Heart left ventricle (tissue), 16 donors: ENCODE measurements at places on chromosomes 2 and 18. TPM values are rescaled to one million over a fixed set of nuclear protein-coding genes. Genes with fewer than 3 reads are reported as not detected.

- DNase-seq, result no peak
Observed at GRCh38 chr2:225275443-225275842, 124.1 kb upstream of the NYAP2 start.

The MBD1 gene
- 70.7 TPM for polyA plus RNA-seq

The ZNF396 gene
- polyA plus RNA-seq, result 0.72 TPM

DNA sequence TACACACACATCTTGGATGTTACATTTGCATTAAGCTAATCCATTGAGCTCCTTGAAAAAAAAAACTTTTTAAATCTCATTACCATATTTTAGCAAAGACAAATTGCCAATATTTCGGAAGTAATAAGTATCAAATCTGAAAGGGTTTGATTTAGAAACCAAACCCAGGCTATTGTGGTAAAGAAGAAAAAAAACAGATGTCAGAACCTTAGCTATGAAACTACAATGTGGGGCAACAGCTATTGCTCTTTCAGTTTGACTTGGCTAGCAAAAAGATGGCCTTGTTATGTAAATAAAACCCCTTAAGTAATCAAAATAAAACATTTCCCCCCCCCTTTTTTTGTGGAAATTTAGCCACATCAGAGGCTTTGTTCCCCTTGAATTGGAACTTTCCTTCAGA, 41.2 kb upstream of the REG3A start:
- DNase-seq, result no peak

DNA sequence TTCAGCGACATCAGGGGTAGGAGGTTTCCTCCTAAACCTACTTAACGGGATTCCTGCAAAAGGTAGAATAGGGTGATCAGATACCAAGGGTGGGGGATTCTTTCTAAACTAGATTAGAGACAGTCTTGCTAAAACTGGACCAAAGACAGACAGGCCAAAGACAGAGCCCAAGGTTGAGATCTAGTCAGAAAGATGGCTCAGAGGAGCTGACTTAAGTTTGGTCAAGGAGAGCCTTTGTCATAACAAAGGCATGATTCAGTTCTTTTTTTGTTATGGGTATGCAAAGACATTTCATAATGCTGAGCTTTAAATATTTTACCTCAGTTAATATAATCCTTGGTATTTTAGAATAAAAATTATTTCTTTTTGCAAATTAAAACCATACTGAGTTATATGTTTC, 17.8 kb upstream of the GPR75 start:
- DNase-seq, result no peak

The REG3G gene
- 0.11 TPM for polyA plus RNA-seq
